CD4-positive, CD25-positive, alpha-beta regulatory T cell (primary cell): ENCODE measurements at places on chromosomes 6 and 20.

DNA sequence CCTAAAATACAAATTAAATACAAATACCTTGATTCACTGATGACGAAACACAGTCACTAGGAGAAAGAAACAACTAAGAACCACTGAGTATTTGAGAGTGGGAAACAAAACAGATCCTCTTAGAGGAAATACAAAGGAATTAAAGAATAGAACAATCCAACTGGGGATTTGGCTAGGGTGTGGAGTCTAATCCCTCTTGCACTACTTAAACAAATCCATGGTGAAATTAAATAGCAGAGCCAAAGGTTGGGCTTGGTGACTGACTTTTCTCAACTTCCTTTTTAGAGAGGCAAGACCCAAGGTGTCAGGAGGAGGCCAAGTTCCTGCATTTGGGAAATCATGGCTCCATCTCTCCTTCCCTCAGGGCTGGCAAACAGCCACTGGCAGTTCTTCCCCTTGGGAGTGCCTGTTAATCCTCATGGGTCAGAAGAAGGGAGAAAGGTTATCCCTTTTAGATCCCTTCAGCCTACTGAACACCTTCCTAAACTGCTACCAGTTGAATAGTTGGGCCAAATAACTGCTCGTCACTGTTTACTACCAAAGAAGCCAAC lies 101.2 kb upstream of the TRAF3IP2 start:
- no peak for DNase-seq

- no peak for DNase-seq
Observed at GRCh38 chr6:31287619-31288018, 15.7 kb upstream of the HLA-C start.

DNA sequence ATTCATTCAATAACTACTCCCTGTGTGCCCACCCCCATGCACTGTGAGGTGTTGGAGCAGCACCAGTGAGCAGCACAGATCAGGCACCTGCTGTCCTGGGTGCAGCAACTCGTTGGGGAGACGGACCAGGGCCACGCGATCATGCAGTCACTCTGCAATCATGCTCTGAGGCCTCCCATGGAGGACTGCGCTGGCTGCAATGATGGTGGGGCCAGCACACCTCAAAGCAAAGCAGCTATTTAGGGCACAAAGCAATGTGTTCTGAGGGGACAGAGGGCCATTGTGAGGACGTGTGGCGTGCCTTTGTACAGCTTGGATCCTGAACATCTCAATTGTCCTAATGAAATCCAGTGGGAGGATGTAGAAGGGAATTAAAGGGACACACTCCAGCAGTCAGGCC lies 41.0 kb upstream of the MPC1 start:
- no peak for DNase-seq

DNA sequence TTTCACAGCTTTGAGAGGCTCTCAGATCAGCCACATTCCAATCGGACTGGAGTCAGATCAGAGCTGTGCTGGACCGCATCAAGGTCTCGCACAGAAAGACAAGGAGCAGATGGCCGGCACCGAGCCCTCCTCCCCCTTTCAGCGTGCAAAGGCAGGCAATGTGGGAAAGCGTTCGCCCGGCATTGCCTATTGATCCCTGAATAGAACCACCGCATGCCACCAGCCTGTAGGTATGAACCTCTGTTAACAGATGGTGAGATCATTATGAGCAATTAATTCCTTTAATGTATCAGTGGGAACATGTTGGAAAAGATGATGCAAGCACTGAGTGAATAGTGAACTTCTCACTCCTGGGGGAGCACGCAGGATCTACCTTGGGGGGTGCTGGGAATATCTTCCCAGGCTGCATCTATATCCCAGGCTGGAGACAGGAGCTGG lies 117.5 kb upstream of the ID4 start:
- no peak for DNase-seq

DNA sequence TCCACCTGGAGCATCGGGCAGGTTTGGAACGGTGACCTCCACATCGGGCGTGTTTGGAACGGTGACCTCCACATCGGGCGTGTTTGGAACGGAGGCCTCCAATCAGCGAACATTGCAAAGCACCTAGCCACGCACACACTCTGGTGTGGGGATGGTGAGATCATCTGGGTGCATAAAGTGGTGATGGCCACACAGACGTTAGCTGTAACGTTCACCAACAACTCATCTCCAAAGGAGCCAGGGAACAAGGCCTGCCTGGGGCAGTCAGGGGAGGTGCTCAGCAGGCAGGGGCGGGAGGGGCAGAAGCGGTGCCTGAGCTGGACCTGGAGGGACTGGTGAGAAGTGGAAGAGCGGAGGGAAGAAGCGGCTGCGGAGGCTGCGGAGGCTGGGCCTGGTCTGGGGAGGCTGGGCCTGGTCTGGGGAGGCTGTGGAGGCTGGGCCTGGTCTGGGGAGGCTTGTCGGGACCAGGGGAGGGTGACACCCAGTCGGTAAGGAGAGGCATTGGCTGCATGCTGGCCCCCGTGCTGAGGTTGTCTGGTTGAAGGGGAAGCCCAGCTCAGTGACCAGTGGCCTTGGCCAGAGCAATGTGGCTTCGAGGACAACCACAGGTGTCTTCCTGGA lies 89.9 kb downstream of the PSMB1 start:
- DNase-seq, result no peak

GRCh38 chr6:110285306-110286060 lies 72.7 kb downstream of the METTL24 start:
- DNase-seq, result no peak
